T-helper 2 cell (primary cell): ENCODE measurements at places on chromosomes 2 and 18.

DNA sequence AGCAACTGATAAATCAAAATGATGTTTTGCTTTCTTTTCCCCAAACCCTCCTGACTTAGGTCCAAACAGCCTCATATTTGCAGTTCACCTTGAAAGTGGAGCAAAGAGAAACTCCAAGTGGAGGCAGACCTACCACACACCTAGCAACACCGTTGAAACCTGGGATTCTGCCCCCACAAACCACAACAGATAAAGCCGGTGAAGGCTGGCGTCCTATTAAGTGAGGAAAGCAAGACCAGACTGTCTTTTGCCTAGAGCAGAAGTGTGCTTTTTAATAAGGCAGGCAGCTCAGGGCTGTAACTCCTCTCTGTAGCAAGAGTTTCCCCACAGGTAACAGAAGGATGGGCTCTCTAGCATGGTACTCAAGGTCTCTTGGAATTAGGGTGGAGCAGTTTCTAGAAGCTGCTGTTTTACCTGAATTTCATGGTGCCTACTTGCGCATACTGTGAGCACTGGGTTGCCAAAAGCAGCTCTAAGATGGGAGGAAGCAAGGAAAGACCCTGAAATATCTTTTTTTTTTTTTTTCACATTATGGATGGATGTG, 336.9 kb downstream of the BCL11A start:
- no peak for DNase-seq

GRCh38 chr2:110639972-110640371, 37.9 kb downstream of the BUB1 start:
- no peak for DNase-seq

DNA sequence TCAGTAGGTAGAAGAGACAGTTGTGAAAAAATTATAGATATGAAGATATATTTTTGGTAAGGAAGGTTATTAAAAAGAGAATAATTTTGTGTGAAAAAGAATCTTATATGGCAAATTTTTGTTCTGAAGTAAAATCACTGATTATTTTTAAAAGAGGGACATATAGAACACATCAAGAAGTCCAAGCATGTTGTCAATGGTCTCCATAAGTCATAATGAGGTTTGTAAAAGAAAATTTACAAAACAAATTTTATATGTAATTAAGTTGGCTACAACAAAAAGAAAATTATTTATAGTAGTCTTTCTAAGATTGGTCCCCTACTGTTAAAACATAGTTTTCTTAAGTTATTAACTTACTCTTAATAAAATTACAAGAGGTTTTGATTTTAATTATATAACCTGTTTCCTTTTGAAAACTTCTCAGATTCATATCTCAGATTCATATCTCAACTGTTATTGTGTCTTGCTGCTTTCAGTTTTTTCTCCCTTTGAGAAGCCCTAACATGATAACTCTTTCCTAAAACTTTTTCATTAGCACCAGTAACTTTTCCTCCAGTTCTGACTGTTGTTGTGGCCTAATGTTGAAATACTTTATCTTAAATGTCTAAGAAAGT, 81.2 kb downstream of the SH3YL1 start:
- DNase-seq, result no peak

- DNase-seq, result no peak
Observed at GRCh38 chr2:207516206-207516605, 13.6 kb upstream of the CREB1 start.

DNA sequence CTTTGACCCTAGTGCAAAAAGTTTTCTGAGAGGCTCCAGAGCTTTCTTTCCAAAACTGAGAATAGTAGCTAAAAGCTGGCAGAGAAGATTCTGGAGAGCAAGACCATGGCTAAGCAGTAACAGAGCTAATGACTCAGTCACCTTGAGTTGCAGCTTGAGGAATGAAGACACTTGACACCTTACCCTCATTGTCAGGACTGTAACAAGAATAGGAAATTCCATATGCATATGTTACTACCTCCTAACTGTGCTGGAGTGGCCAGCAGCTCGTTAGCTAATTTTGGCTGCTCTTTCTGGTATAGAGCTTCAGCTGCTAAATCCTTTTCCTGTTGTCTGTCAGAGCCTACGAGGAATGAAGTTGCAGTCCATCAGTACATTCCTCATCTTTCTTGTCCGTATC, 68.6 kb upstream of the LHCGR start:
- DNase-seq, result no peak

- DNase-seq, result no peak
Observed at GRCh38 chr18:37836071-37836970, 270.7 kb upstream of the CELF4 start.

DNA sequence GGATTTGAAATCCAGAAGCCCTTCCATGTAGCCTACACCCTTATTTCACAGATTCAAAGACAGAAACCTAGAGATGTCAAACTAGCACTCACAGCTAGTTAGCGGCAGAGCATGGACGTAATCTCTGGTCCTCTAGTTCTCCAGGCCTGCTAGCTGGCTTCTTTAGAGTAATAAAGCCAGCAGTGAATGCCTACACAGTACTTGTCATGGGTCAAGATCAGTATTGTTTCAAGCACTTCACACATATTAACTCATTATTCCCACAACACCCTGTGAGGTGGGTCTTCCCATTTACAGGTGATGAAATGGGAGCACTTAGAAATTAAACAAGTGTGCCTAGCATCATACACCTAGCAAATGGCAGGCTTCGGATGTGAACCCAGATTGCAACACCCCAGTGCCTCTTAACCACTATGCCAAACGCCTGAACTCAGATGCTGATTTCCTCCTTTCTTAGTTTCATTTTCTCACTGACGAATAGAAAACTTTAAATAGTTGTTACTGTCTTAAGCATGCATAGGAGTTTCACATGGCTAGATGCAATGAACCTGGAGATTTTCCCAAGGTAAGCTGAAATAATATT, 14.5 kb upstream of the ZBTB14 start:
- no peak for DNase-seq

DNA sequence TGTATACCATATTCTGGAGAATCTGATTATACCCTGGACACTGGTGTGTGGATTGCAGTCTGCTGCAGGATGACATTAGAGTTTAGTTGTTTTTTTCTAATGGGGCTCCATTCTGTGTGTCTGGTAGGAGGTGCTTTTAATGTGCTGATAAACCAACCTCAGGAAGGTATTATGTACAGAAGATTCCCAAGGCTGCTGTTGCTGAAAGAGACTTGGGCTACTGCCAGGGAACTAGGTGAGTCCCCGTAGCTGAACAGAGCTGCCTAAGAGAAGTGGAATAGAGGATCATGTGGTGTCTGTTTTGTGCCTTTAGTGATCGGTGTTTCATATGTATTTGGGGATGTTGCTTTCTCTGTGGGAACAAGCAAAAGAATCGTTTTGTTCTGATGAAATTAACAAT, 16.5 kb downstream of the SPATA3 start:
- no peak for DNase-seq

DNA sequence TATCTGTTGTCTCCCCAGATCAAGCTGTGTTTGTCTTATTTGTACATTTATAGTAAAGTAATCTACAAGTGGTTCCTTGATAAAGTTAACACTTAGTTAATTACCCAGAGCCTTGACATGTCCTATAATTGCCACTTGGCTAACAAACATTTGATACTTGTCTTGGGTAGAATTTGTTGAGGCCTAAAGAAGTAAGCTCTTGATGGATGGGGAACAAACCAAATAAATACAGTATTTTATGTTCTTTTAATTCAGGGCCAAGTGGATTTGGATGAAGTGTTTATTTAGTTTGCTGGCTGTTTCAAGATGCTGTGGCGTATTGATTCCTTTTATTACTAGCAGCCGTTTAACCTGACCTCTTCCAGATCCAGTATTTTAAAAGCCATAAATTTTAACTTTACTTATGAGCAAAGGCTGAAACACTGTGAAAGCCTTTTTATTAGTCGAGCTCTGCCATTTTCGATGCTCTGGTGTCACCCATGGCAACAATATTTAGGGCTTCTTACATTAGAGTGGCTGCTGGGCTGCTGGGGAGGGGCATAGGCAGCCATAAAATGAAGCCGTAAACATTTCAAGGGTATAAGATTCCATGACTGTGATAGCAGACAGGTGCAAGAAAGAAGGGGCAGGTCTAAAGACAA, 401.6 kb upstream of the NRP2 start:
- no peak for DNase-seq

GRCh38 chr18:35231052-35231451, 9.8 kb upstream of the ZNF397 start:
- peak; percentile 68 for DNase-seq

GRCh38 chr2:150370561-150370960, 116.9 kb downstream of the RND3 start:
- no peak for DNase-seq

DNA sequence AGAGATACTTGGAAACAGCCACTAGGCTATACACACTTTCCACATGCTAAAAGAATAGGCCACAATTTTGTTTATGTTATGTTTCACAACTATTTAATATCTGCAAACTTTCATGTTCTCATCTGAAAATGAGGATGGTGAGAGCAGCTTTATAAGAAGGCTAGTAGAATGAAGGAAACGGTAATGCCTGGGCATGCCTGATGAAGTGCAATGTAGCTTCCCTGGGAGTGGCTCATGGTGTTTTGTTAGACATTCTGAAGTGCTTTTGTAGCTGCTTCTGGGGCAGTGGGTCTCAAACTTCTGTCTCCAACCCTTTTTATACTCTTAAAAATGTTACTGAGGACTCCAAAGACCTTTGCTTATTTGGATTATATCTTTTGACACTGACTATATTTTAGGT, 193.3 kb upstream of the VWC2L start:
- no peak for DNase-seq

GRCh38 chr2:64857581-64858471, 131.4 kb upstream of the SLC1A4 start:
- no peak for DNase-seq

DNA sequence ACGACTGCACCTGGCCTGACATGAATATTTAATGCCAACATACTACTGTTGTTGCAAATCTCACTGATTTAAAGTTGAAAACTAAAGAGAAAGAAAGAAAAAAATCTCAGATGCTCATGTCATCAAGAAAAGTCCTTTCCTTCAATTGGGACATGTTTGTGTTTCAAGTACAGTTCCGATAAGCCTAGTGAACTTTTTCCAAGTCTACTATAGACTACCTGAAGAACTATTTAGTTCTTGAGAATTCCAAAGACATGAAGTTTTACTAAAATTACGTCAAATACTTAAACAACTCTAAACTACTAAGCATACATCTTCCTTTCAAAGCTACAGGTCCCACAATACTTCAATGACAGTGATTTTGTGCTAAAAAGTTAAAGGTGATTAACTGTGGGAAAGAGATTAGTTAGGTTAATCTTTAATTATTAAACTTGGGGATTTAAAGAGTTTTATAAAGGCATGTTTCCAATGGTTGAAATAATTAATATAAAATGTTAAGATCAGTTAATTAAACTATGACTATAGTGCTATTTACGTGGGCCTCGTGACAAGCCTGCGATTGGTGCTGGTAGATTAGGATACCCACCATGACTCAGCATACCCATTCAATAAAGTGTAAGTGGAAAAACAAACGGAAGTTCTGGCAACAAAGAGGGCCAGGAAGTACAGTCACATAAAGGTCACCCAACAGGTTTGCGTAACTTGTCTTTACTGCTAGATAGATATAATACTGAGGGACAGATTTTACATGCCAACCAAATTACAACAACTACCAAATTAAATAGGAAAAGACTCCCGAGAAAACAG, 55.5 kb downstream of the SEPTIN10 start:
- no peak for DNase-seq

GRCh38 chr18:48668466-48669179, 129.8 kb downstream of the CTIF start:
- DNase-seq, result no peak

GRCh38 chr2:66602341-66602740, 167.4 kb downstream of the MEIS1 start:
- no peak for DNase-seq

GRCh38 chr18:50776383-50776782, 43.4 kb downstream of the MRO start:
- no peak for DNase-seq

DNA sequence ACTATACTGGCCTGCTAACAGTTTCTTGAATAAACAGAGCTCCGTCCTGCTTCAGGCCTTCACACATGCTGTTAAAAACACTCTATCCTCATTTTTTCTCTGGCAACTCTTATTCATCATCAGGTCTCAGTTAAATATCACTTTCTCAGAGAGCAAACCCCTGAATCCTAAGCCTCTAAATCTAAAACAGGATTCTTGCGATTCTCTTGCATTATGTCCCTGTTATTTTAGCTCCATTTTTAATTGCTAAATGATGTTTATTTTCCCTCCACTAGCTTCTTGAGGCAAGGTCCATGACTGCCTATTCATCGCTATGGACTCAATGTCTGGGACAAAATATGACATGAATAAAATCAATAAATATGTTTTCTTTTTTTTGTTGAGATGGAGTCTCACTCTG, 190.7 kb upstream of the SMAD7 start:
- DNase-seq, result no peak

DNA sequence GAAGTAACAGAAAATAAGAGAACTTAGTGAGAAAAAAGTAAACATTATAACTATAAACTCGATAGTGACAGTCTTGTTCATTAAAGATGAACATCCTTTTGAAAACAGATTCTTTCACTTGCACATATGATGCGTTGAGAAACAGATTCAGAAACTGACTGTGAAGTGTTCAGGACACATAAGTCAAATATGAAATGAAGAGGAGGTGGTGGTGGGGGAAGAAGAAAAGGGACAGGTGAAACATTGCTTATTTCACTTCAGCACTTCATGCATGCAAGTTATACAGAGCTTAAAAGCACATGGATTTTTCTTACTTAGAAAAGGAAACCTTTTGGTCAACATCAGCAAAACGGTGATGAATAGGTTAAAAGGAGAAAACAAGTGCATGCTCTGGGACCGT, 42.5 kb downstream of the STAT4 start:
- no peak for DNase-seq
